RKO (cell line): ENCODE measurements at places on chromosomes 1 and 21.
A peak's percentile ranks its signal among the peaks of the same experiment; 100 is the strongest.

DNA sequence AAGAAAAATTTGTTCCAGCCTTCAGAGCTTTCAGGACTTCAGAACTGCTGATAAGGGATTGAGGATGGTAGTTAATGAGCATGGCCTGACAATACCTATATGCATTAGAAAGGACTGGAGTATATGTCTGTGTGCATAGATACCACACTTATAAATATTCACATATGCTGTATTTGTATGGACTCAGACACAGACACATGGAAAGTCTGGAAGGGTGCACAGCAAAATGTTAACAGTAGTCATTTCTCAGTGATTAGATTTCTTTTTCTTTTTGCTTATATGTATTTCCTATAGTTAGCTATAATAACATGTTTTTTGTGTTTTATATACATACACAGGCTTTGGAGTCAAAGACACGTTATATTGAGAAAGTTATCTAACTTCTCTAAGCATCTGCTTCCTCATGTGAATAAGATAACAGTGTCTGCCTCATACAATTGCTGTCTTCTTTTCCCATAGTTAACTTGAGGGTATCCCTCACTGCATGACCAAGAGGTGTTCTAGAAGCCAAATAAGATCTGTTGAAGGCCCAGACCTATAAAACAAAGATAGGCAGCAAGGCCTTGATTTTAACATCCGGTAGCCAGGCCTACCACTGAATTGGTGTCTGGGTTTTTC, 31.3 kb downstream of the INPP5B start:
- DNase-seq: no peak

DNA sequence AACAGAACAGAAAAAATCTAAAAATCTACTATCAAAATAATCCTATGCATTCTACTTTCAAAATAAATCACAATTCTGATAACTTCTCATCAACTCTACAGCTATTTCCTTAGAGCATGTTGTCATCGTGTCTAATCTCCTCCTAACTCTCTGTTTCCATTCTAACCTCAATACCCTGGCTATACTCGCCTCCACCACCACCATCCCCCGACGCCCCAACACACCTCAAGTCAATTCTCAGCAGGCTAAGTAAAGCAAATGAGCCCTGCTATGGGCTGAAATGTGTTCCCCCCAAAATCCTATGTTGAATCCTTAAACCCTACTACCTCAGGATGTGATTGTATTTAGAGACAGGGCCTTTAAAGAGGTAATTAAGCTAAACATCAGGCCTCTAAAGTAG, 34.6 kb downstream of the NRDC start:
- no peak for DNase-seq

GRCh38 chr1:64895500-64895899, 70.8 kb downstream of the JAK1 start:
- no peak for DNase-seq

GRCh38 chr1:93698329-93699048, 16.9 kb upstream of the BCAR3 start:
- no peak for DNase-seq

GRCh38 chr1:25664357-25665199, 48.0 kb downstream of the MAN1C1 start:
- DNase-seq: no peak

- peak; percentile 26 for DNase-seq
Measured at GRCh38 chr21:33801424-33802405, 113.9 kb downstream of the ATP5PO start.

DNA sequence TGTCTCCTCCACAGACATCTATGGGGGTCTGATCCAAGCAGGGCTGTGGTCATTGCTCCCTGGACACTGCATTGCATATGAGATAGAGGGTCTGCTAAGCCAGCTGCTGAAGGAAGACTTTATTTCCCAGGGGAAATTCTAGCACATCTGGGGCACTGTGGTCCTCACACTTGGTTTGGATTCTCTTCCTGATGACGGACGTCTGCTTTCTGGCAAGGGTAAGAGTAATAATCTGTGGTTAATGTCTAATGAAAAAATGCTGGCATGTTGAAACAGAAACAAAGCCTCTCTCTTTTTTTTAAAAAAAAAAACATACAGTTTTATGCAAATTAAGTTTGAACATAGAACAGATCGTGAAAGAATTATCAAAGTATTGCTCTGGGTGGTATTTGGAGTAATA, 553.9 kb downstream of the DPYD start:
- DNase-seq: no peak

GRCh38 chr1:150548632-150549495, at the start of gene ADAMTSL4:
Gene ADAMTSL4 (plus strand): TSS chr1:150549408. CDS start chr1:150552289, 2,881 bp downstream.
- DNase-seq: peak; percentile 84

GRCh38 chr1:154342836-154343472, 17.6 kb downstream of the ATP8B2 start:
- no peak for DNase-seq

DNA sequence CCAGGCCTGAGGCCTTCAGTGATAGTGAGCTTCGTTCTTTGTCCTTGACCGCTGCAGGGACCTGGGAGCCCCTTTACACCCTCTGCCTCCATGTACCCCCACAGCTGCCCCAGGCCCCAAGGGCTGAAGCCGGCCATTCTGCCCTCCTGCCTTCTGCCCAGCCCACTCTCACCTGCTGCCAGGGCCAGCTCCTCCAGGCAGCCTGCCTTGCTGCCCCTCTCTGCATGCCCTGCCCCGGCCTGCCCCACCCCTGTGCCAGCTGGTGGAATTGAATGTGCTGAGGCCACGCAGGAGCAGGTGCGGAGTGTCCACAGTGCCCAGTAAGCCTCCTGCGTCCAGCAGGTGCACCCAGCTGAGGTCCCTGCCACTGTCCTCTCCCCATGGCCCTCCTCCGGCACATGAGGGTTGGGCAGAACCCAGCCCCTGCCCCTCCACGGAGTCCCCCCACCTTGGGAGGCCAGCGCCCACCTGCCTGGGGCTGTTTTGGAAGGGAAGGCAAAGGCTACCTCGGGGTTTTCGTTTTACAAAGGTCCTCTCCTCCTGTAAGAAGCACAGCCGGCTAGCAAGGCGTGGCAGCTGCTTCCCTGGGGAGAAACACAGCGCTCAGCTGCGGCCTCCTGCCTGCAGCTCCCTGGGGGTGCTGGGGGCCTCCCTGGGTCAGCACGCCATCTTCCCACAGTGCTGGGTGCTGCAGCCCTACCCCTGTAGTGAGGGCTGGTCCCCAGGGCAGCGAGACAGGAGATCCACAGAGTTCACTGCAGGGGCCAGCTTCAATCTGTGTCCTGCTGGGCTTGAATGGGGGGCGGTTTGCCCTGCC, 21.0 kb downstream of the MMEL1 start:
- DNase-seq: no peak

GRCh38 chr1:40014253-40014706, 26.2 kb upstream of the CAP1 start:
- DNase-seq: no peak

GRCh38 chr1:205998457-205999241, 4.5 kb downstream of the RAB7B start:
- no peak for DNase-seq

DNA sequence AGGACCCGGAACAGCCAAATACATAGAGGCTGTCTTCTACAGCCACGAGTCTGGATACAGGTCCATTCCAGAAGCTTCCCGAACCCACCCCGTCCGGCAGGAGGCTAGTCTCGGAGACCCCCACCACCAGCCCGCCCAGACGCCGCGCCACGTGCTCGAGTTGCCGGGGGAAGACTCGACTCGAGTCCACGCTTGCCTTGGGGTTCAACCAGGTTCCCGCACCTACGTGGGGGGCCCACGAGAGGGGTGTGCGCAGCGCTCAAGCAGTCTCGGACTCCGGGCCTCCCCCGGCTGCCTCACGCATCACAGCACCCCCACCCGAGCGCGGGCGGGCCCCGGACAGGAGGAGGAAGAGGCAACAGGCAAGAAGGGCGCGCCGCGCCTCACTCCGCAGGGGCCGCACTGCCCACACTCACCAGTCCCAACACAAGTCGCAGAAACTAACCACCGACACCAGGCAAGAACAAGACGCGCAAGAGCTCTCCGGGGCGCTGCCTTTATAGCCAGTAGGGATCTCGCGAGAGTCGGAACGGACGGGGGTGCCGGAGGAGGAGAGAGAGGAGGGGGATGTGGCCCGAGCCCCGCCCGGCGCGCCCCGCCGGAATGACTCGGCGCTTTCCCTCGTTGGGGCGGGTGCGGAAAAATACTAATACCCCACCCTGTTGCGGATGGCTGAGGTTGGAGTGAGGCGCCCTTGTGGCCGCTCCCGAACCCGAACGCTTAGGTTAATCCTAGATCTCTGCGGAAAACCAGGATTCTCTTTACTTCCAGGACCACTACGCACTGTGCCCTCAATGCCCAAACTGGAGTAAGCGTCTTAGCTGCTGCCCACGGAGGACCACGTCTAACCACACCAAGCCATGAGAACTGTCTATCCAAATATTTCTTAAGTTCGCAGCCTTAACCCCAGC, at the start of gene PRDX1:
Gene PRDX1 (minus strand): TSS at position 472 of the 911 bp plus-strand sequence. CDS start 2,841 bp downstream, outside the sequence.
- DNase-seq: peak; percentile 95

DNA sequence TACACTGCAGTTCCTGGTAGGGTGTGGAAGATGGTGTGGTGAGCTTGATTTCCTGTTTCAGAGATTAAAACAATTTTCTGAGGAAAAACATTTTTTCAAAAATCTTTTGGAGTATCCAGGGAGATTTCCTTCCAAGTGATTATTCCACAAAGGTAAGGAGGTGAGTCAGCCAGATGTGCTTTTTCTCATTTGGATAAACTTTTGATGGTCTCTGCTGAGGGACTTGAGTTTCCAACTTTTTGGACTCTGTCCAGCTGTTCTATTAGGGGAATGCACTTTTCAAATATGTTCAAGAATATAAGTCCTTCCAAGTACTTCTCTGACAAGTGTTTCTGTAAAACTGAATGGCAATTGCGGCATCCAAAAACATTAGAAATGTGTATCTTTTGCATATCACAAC, 628.8 kb upstream of the ADAMTS5 start:
- DNase-seq: no peak

- no peak for DNase-seq
Measured at GRCh38 chr1:115227346-115228082, 110.5 kb downstream of the NGF start.

- no peak for DNase-seq
Measured at GRCh38 chr1:171280599-171280998, 32.3 kb downstream of the FMO1 start.

DNA sequence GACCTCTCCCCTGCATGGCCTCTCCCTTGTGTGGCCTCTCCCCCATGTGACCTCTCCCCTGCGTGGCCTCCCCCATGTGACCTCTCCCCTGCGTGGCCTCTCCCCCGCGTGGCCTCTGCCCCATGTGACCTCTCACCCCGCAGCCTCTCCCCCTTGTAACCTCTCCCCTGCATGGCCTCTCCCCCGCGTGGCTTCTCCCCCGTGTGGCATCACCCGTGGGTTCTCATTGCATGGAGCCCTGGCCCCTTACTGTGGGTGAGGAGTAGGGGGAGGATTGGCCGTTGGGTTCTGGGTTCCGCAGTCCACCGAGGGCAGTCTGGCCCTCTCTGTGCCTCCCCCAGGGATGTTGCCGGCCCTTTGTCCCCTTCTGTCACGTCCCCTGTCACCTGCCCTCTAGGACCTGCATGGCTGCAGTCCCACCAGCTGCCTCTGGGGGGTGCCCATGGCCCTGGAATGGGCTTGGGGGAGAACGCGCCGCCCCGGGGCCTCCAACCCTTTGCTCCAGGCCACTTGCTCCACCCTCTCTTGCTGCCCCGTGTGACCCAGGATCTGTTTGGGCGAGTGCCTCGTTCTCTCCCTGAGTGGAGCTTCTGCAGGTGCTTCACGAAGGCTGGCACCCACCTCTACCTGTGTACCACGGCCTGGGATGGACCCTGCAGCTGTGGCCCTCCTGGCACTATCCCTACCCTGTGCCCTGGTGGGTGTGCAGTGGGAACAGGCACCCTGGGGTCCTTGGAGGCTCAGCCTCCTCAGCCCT, 21.3 kb downstream of the RRP1 start:
- peak; percentile 69 for DNase-seq

DNA sequence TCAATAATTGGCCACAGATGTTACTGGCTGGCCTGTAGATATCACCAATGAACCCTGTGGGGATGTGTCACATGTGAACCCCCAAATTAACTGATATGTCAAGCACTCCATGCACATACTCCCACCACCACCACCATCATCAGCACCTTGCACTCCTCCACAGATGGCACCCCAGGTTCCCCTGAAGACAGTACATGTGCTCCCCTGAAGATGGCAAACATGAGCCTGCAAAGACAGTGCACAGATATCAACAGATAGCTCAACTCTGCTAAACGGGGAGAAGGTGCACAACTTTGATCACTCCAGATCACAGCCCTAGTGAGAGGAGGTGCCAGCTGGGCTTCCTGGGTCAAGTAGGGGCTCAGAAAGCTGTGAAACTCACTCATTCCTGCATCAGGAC, 74.4 kb downstream of the CLCA4 start:
- no peak for DNase-seq

DNA sequence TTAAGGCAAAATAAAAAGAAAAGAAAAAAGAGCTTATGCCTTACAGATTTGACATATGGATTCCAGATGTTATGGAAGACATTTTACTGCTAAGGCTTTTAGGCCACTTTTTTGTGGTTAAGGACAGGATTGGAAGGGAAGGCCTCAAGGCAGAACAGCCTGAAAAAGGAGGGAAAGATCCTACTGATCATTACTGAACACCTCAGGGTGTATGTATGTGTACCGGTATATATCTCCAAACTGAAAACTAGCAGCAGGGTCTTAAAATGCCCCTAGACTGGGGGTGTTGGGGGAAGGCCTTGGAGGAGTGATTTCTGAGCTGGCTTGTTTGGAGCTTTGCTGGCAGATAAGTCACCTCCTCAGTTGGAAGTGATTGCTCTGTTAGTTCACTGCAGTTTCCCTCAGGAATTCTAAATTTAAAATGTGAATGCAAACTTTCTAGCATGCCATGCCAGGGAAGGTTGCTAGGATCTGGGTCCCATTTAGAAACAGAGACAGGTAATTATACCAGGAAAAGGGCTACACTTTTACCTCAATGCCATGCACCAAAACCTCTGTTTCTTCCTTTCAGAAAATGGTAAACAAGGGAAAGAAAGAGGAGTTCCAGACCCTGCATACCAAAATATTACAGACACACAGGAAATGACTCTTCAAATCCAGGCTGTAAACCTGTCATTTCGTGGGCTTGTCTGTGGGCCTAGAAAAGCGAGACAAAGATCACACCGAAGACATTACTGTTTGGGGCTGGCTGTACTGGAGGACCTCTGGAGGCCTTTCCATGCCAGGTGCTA, 15.0 kb downstream of the C1orf52 start:
- no peak for DNase-seq

DNA sequence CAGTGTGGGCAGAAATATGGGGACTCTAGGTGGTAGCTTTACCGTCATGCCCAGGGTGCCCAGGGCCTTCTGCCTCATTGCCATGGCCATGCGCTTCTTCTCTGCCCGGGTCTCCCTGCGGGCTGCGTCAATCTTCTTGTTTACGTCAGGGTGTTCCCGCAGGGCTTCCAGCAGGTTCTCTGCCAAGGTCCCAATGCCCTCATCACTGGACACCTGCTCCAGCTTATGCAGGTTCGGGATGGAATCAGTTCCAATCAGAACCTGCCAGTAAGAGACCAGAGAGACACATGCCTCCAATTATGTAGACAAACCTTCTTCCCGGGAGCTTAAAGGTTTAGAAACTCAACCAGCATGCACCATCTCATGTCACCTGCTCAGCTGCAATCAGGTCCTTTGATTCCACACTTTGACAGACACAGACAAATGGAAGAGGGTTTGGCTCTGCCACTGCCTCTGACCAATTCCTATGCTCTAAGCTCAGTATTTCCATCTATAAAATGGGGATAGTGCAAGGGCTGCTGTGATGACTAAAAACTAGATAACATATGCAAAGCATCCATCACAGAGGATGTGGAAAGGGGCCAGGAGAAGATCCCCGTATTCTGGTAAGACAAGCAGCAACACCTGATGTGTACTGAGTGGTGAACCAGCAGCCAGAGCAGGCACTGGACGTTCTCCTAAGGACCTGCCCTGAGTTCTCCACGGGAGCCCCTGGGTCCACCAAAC, 121.2 kb downstream of the UBR4 start:
- no peak for DNase-seq
